SJSA1 (cell line): ENCODE measurements at places on chromosomes 4 and X.

- DNase-seq, result no peak
Measured at GRCh38 chr4:81470456-81471297, 1.0 kb downstream of the RASGEF1B start.

DNA sequence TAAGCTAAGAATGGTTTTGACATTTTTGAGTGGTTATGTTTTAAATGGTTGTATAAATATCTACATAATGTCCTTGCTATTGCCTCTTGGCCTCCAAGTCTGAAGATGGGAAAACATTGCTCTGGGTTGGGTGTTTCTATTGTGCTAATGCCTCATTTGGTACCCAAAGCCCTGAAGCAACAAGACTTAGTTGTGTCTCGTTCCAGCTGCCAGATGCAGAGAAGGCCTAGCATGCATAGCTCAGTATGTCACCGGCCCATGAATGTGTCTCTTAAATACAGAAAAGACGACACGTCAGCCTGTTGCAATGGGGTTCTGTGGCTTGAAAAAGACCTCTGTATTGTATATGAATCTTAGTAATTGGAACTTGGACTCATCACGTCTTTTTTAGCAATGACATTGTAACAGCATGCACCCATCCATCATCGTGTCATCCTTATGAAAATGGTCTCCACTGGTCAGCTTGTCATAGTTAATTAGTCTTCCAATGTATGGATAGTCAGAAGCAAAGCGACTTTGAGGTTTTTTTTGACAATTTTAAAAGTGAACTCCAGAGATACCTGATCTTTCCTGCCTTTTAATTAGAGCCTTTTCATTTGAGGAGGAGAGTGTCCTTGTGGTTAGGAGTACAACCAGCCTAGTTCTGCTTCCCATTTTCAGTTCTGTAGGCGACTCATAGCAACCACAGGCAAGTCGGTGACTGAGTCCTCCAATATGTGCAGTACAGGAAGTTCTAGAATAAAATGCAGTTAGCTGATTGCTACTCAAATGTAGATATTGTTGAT is 126.4 kb upstream of the GATB start:
- DNase-seq, result no peak

DNA sequence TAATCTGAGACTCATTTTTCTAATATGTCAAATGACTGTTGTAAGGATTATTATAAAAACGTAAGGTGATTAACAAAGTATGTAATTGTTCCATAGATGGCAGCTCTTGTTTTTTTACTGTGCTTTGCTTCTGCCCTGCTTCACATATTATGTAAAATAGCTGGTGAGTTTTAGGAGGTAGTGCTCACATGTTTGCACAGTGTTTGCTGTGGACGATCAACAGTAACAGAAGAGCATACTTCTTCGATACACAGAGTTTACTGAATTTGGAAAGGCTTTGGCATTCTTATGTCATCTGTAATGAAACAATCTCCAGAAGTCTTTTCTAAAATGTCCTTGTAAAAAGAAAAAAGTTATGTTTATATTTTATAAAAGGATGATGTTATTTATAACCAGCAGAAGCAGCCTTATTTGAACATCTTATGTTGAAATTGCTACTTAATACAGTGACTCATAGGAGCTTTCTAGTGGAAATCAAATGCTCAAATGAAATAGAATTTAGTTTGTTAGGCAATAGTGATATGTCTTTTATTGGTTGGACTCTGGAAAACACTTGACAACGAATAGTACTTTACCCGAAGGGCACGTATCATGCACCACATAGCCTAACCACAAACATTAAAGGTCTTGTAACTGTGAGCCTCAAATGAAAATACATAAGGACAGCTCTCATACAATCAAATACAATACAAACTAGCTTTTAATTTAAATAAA is 1.9 kb upstream of the MTTP start:
- DNase-seq, result no peak

- no peak for DNase-seq
Measured at GRCh38 chr4:83561381-83561780, 25.5 kb downstream of the GPAT3 start.

DNA sequence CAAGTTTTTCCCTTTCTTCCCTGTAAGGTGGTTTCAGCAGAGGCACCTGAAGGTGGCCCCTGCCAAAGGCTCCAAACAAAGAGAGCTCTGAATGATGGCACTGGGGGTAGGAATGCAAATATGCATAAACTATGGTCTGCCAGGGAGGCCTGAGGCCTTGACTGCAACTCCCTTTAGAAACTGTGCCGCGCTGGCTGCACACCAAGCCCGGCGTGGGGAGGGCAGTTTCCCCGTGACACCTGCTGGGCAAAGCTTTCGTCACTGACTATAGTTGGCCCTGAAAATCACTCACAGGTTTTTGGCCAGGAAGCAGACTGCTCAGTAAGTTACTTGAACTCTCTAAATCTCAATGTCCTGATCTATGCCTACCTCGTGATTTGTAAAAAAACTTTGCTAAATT is 97.8 kb upstream of the ATOH1 start:
- DNase-seq, result no peak

GRCh38 chr4:2423695-2424094 is 4.9 kb downstream of the CFAP99 start:
- no peak for DNase-seq
